Heart left ventricle (tissue), 16 donors: ENCODE measurements at places on chromosomes 12 and 14. TPM values are rescaled to one million over a fixed set of nuclear protein-coding genes. Genes with fewer than 3 reads are reported as not detected.

GRCh38 chr12:56163533-56164344 lies 5.6 kb downstream of the MYL6 start:
- no peak for DNase-seq

- no peak for DNase-seq
Observed at GRCh38 chr14:73124180-73124894, 12.0 kb upstream of the PSEN1 start.

- no peak for DNase-seq
Observed at GRCh38 chr14:105419195-105420091, at the start of gene MTA1. Gene MTA1, plus strand, starts transcription at chr14:105419827. Its CDS starts 209 bp downstream, at chr14:105420036.

- no peak for DNase-seq
Observed at GRCh38 chr14:36151335-36151734, 25.2 kb downstream of the PTCSC3 start.

- DNase-seq: no peak
Observed at GRCh38 chr12:115648463-115648862, 629.0 kb downstream of the MED13L start.

The KSR2 gene
- total RNA-seq: 0.02 TPM

The LYZ gene
- 21.0 TPM for total RNA-seq

DNA sequence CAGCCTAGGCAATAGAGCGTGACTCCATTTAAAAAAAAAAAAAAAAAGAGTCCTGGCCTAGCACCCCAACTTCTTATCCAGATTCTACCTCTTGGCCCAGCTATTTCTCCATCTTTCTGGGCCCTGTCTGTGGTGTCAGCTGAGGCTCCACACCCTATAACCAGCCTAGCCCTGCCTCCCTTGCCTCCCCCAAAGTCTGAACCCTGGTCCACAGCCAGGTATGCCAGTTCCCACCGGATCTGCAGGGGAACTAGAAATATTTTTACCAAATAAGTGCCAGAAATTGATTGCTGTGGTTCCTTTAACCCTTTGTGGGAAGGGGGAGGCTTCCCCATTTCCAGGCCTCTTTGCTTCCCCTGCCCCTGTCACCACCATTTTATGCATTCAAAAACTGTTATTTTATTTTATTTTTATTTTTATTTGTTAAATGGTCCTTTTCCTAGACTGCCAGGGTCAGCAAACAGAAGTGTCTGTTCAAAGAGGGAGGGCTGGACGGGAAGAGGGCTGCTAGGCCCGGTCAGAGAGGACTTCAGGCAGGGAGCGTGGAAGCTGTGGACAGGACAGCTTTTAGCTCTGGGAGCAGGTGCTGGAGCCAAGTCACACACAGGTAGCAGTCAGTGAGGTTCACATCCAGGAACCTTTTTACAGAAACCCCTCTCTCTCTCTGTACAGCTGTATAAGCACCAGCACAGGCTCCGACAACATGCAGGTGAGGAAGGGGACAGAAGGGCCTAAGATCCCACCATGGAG lies 23.2 kb downstream of the TTC9 start:
- no peak for DNase-seq

The CDKN1B gene
- total RNA-seq: 33.1 TPM

- no peak for DNase-seq
Observed at GRCh38 chr12:16531621-16532020, 74.3 kb downstream of the LMO3 start.

DNA sequence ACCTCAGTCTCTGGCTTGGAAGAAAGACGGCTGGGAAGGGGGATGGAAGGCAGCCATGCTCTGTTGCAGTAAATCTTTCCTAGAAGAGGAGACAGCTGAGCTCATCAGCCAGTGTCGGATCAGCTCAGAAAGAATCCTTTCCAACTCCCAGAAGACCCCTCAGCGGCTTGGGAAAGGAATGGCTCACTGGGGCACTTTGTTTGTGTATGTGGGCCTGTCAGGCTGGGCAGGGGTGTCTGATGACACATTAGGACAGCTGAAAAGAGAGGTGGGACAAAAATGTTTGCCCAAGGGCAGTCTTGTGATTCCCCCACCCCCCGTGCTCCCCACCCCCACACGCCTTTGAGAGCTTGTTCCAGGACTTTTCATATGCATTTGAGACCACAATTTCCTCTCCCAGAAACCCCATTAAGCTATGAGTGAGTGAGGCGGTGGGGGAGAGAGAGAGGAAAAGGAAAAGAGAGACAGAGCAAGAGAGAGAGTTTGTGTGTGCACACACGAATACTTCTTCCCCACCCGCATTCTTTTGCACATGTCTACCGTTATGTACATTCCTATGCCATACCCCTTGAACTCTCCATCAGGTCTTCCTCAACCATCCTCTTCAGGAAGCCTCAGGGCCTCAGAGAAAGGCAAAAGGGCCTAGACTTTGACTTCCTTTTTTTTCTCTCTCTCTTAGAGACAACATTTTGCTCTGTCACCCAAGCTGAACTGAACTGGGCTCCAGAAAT lies 198.9 kb downstream of the ZFP36L1 start:
- DNase-seq: no peak

The C12orf60 gene
- total RNA-seq: 3.4 TPM

DNA sequence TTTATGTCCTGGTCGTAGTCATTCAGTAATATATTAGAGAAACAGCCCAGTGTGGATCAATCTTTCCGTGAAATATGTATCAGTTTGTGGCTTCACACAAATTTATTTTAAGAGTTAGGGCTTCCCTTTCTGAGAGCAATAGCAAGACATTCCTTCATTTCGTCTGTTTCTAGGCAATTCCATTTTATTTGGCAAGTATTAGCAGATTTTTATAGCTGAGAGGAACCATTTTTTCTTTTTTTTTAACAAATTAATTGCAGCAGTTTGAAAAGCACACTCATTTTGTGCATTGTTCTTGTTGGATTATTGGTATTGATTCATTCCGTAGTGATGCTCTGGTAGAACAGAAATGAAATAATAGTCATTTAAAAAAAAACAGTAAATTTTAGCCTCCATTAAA lies 132.9 kb downstream of the SRGAP1 start:
- no peak for DNase-seq

DNA sequence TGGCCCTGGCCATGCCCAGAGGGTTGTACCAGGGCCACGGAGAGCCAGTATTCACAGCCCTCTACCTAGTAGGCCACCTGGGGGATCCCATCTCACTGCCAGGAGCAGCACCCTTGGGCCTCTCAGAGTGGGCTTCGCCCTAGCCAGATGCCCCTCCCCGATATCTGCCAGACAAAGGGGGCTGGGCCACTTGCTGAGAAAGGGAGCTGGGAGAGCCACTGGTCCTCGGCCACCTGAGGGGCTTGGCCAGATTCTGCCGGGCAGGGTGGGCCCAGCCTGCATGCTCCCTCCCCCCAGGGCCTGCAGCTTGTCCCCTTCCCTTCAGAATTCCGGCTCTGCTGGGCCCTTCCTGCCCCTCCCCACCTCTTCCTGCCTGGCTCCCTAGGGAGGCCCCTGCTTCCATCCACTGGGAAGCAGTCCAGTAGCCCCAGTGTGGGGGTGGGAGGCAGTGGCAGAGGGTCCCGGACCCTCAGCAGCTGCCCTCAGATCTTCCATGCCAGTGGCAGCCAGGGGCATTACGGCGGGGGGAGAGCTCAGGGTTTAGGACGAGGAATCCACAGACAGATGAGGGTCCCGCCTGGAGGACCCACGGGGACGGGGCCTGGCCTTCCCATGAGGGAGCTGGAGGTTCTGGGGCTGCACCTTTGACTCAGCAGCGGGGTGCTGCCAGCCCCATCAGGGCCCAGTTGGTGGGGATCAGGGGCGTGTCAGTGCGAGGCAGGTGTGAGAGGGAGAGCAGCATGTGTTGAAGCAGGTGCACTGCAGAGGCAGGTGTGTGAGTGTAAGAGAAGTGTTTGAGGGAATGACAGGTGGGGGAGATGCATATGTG lies 2.4 kb downstream of the CRIP2 start:
- DNase-seq: peak; percentile 82

The PARP2 gene
- total RNA-seq: 6.8 TPM

- no peak for DNase-seq
Observed at GRCh38 chr12:25020621-25021243, 71.8 kb upstream of the BCAT1 start.

The SNW1 gene
- total RNA-seq: 56.0 TPM

GRCh38 chr12:80064269-80064668 lies 35.1 kb upstream of the OTOGL start:
- DNase-seq: no peak

- no peak for DNase-seq
Observed at GRCh38 chr14:23380197-23380914, 3.5 kb downstream of the CMTM5 start.

The ZNF410 gene
- 20.1 TPM for total RNA-seq

DNA sequence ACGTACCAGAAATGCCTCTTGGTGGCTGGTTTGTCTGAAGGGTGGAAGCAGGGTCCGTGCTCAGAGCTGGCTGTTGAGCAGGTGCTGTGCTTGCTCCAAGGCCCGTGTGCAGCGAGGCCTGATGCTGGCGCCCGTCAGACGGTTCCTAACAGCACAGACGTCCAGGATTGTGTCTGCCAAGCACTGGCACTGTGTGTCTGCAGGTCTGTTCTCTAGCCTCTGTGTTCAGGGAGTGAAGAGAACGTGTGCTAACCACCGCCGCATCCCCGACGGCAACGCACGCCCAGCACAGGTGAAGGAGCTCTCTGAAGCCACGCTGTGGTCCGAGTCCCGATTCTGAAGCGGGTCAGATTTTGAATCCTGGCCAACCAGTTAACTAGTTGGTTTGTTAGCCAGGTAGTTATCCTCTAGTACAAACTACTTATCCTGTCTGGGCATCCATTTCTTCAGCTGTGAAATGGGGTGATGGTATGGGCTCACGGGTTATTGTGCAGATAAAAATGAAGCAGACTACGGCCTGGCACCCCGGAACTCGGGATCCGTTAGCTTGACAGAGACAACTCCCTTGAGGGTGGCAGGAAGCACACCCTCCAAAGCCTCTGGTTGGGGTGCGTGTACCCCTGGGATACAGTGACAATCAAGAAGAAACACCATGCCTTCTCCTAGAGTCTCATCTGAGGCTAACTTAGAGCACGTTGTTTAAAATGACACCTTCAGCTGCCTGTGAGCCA lies 18.6 kb upstream of the TDRD9 start:
- no peak for DNase-seq

DNA sequence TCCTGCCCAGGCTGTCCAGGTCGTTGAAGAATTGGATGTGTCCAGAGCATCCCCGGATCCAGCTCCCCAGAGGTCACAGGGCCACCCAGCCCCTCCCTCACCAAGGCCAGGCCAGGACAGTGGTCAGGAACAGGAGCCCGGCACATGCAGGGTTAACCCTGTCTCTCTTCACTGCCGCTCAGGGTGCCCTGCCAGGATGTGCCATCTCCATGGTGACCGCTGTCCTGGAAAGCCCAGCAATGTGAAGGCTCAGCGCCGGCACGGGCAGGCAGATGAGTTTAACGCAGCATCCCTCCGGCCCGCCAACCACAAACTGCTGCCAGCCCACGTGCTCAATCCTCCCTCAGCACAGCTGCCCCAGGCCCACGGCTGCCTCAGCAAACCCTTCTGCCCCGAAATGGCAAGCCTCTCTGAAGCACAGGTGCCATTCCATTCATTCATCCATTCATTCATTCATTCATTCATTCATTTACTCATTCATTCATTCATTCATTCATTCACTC lies 4.4 kb downstream of the TMEM179 start:
- DNase-seq: no peak

DNA sequence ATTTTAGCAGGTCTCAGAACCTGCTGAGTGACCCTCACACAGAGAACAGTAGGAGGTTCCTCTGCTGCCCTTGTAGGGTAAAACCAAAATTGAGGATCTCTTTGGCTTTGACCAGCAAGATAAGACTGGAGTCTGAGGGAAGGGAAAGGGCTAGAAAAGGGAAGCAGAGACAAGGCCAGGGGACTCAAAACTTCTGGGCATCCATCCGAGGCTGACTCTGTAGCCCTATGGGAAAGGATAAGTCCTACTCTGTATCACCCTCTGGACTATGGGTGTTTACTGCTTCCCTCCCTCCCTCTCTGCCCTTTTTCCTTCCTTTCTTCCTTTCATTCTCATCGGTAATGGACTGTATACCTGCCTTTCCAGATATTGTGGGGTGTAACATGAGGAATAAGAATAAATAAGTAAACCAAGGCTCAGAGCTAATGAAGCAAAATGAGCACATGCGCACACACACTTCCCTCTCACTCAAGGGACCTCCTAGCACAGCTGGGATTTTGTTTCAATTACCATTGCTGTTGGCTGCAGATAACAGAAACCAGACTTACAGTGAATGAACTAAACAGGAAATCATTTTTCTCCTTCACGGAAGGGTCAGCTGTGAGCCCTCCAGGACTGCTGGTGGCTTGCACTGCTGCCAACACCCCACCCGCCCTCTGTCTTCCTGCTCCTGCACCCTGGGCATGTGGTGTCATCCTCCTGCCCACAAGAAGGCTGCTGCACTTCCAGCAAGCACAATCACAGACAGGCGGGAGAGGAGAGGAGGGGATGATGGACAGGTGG lies 404.4 kb upstream of the CCDC196 start:
- no peak for DNase-seq

The PTHLH gene
- 0.67 TPM for total RNA-seq

DNA sequence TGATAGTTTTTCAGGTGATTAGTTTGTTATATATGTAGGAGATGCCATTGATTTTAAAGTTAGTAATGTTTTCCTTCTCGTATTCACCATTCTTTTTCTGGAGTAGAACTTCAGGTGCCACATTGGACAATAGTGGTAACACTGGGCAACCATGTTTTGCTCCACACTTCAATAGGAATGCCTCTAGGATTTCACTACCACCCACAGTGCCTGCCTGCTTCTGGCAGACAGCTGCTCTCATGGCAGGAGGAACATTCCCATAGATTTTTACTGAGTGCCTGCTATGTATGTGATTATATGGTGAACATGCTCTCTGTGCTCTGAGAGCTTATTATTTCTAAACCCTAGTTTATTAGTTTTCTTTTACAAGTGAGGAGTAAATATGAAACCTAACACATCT lies 53.7 kb downstream of the GCH1 start:
- DNase-seq: no peak

DNA sequence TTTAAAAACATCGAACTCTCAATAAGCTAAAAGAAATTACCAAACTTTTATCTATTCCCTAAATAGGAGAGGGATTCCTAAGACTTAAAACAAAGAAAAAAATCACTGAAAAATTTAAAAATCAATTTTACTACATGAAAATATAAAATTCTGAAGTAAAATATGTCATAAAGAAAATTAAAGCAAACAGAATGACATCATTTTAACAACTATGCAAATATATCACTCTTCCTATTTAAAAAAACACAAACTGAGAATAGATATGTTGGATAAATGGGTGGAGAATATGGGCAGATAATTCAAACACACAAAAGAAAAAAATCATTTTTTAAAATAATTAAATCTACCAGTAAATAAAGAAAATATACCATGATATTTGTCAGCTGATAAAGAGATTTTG lies 510.0 kb downstream of the BCL11B start:
- no peak for DNase-seq

The CD4 gene
- 7.1 TPM for total RNA-seq

The RTN1 gene
- total RNA-seq: 0.90 TPM

The MTA1 gene
- 169 TPM for total RNA-seq

- no peak for DNase-seq
Observed at GRCh38 chr14:55705651-55706364, 125.8 kb downstream of the KTN1 start.

DNA sequence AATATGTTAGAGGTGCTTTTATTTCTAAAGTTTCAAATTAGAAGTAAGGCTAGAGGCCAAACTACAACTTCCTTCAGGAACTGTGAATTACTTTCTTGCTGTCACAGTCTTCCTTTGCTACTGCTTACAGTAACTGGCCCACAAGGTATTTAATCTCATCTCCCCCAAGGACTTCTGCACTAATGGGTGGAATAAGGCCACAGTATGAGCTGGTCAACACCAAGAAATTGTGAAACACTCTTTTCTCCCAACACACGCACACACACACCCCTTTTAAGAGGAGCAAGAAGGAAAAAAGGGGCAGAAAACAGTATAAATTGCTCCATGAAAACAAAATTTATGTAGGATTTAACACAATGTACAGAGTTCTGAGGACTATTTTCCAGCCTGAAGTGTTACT lies 45.6 kb downstream of the SCAF11 start:
- DNase-seq: no peak

The RPGRIP1 gene
- total RNA-seq: 0.38 TPM

The NRXN3 gene
- total RNA-seq: 2.2 TPM
